ENCODE measurements at places on chromosomes 12 and 14.

- no peak for DNase-seq
Observed at GRCh38 chr12:38151991-38152700, 164.4 kb upstream of the ALG10B start.

DNA sequence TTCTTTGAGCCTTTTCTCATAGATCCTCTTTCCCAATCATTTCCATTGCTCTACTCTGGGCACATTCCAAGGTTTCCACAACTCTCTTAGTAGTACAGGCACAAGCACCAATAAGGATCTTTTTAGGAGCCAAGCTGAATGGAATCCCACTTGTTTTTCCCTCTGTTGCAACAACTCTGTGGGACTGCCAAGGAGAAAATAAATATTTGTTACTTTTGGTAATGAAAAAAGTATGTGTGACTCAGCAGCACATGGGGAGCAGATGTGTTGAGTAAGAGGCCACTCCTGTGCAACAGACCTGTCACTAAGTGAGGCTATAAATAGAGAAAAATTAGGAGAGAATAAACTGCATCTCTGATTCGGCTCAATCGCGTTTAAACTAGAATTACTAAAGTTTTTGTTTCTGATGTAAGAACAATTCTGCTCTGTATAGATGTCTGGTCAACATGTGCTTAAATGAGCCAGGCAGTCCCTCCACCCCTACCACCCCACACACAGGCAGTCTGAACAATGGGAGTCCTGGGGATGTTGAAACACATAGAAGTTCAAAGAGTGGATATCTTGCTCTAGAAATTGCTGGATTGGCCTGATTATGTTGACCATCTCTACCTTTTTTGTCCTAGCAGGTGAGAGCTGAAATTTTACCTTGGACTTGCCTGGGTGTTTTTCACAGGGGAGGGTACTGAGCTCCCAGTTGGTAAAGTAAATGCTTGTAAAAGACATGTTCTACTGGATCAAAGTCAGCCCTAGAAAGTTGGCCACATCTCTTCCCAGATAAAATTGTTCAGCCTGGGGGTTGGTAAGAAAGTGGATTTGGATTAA lies 244.3 kb upstream of the NOVA1 start:
- no peak for DNase-seq

GRCh38 chr12:122975790-122976647 lies 975 bp downstream of the OGFOD2 start:
- DNase-seq: no peak

GRCh38 chr14:72645706-72646105 lies 248.2 kb downstream of the DPF3 start:
- DNase-seq: no peak

DNA sequence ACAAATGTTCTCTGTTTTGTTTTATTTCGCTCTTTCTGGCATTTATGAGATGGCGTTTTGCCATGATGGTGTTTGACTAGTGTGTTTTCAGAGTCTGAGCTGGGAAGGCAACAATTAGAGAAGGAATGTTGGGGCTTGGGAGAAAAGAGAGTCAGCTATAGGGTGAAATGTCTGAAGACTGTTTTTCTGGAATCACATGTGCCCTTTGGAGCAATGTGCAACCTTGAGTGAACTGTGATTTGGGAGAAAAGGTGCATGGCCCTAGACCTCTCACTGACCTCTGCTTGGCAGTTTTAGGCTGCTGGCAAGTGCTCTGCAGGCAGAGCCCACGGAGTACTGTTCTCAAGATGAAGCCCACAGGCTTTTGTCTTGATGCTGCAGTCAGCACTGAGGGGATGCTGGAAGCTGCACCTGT lies 379.9 kb upstream of the PDE3A start:
- no peak for DNase-seq

GRCh38 chr14:95662376-95663186 lies 23.6 kb upstream of the TCL1B start:
- DNase-seq: peak; percentile 8

- DNase-seq: no peak
Observed at GRCh38 chr14:57833323-57833722, 32.6 kb downstream of the SLC35F4 start.

DNA sequence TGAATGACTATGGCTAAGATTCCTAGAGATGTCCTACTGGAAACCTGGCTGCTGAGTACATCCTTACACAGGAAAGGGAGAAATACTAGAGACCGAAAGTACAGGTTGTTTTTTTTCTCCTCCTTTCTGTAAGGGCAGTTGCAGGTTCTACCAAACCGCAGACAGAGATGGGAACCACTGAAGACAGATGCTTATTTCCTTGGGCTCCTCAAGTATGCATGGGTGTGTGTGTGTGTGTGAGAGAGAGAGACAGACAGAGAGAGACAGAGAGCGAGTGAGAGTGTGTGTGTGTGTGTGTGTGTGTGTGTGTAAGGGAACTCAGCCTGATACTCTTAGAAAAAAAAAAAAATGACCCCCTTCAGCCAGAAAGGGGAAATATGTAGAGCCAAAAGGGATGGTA lies 42.5 kb downstream of the MAP4K5 start:
- DNase-seq: no peak

GRCh38 chr12:26514364-26514763 lies 318.6 kb downstream of the ITPR2 start:
- DNase-seq: no peak

DNA sequence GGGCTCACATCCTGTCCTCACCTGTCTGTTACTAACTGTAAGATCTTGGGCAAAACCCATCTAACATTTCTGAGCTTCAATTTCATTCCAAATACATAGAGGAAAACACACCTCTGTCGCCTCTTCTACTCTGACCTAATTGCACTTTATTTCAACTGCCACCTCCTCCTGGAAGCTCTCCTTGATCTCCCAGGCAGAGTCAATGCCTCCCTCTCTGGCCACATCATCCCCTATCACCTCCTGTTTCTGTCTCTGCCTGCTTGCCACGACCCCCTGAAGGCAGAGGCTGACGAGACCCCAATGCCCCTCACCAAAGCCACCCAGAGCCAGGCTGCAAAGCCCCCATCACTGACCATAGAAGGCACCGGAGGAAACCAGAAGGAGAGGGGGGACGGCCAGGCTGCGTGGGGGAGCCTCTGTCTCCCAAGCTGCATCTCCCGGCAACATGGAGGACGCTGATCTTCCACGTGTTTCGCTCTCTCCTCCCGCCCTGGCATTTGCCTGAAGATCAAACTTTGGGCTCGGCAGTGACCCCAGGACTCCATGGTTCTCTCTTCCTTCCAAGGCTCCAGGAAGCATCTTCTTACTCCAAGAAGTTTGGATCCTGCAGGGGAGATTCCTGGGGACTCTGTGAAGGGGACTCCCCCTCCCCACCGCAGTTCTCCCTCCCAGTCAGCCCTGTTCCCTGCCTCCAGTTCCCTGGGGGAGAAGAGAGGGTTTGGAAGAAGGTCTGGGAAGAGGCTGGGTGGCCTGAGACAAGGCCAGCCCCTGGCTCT lies 50.1 kb upstream of the BCL11B start:
- no peak for DNase-seq

DNA sequence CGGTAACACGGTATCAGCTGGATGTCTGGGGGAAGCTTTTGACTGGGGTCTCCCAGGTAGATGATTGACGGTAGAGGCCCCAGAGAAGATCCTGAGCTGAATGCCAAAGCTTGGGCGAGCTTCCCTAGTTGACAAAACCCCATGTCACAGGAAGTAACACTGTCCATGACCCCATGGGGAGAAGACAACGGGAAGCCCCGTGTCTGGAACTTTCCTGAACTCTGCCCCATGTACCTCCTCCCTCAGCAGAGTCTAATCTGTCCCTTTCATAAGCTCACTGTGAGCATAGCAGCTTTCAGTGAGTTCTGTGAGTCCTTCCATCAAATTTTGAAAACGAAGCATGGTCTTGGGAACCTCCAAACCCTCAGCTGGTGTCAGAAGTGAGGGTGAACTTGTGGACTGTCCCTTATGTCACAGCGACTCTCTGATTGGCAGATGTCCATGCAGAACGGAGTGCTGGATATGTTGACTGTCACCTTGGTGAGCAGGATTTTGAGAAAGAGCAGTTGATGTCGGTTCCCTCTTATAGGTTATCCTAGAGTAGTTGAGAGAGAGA lies 29.7 kb upstream of the BEGAIN start:
- DNase-seq: peak; percentile 46

DNA sequence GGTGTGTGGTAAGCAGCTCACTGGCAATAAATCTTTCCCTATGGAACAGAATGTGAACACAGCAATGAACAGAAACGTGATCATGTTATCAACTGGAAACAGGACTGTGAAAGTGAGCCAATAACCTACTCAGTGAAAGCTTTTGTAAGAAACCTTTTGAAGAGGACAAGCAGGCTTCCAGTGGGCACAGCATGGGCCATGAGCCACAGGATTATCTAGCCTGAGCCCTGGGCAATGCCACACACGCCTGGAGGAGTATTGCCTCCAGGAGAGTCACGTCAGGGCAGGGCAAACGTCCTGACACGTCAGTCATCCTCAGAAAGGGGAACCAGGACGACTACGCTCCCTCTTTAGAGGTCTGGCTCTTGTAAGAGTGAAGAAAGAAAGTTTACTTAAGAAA lies 32.3 kb downstream of the NRDE2 start:
- DNase-seq: peak; percentile 86

GRCh38 chr12:12474471-12474928 lies 88.2 kb downstream of the DUSP16 start:
- DNase-seq: no peak

- DNase-seq: no peak
Observed at GRCh38 chr12:128660532-128661225, 163.1 kb downstream of the SLC15A4 start.

- no peak for DNase-seq
Observed at GRCh38 chr12:112645586-112645985, 146.0 kb upstream of the RPH3A start.

GRCh38 chr12:5168148-5168547 lies 124.5 kb downstream of the KCNA5 start:
- DNase-seq: no peak

DNA sequence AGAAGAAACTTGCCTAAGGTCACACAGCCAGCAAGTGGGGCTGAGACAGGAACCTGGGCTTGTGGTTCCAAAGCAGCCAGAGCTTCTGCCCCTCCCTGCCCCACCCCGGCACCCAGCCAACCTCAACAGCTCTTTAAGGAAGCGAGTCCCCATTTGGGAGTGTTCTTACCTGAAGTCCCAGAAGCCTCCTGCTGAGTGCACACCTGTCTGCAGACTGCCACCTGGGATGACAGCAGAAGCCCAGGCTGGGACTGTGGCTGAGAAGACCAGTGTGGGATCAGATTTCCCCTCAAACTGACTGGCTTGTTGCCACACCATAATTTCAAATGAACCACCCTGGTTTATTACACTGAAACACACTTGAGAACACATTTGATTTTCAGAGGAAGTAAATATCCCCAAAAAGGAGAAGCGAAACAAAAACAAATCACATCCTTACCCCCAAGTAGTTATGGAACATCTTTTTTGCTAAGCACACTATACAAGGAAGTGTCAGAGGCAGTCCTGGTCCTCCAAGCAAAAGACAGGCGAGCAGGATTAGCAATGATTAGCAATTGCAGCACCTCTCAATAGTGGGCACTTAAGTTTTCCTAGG lies 6.3 kb upstream of the RIN3 start:
- DNase-seq: peak; percentile 87

GRCh38 chr12:117966511-117966910 lies 2.3 kb downstream of the KSR2 start:
- no peak for DNase-seq

DNA sequence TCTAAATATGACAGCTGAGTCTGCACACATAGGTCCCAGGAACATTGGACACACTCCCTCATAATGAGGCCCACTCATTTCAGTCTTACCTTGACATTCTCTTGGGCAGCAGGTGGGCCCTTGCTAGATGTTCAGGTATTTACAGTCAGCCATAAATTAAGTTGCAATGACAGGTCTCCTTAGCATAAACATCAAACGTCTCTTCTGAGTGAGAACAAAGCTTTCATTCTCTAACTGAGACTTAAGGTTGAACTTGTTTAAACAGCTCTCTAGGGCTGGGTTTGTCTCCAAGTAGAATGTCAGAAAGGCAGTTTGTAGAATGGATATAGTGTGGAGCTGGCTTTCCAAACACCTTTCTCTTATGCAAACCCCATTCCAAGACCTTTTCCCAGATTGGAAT lies 10.3 kb downstream of the ACVR1B start:
- no peak for DNase-seq

DNA sequence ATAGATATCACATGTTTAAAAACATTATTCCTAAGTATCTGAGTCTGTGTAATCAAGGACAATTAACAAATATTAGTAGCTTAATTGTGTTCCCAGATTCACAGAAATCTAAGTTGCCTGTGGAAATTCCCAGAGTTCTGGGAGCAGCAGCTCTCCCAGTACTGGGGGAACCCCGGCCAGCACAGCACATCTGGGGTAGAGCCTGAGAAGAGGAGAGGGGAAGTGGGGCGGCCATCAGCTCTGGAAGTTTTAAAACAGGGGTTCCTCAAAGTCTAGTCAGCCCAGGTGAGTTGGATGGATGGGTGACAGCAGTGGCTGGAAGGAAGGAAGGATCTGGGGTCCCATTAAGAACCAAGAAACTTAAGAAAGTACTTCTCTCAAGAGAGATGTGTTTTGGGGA lies 24.6 kb downstream of the PRICKLE1 start:
- DNase-seq: no peak

GRCh38 chr12:64269161-64269560 lies 47.1 kb upstream of the KICS2 start:
- no peak for DNase-seq

DNA sequence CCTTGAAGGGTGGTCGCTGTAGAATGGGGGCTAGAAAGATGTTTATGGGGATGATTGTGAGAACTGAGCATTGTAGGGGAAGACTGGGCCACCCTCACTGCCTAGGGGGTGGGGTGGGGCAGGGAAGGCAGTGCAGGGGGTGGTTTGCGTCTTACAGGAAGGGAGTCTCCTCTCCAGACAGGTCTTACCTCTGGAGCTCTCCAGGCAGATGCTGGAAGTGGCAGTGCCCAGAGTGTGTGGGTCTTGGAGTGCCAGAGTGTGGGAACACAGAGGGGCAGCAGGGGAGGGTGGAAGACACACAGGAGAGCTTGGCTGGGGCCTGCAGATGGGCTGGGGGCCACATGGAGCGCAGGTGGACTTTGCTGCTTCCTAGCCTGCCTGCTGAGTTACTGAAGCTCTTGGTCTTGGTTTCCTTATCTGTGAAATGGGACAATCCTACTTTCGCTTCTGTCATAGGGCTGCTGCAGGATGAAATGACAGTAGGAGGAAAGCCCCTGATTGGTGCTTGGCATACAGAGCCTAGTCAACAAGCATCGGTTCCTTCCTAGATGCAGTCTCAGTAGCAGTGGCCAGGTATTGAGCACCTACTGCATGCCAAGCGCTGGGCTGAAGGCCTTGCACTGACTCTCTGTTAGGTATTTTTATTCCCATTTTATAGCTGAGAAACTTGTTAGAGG lies 118.3 kb downstream of the SLC25A47 start:
- DNase-seq: no peak

DNA sequence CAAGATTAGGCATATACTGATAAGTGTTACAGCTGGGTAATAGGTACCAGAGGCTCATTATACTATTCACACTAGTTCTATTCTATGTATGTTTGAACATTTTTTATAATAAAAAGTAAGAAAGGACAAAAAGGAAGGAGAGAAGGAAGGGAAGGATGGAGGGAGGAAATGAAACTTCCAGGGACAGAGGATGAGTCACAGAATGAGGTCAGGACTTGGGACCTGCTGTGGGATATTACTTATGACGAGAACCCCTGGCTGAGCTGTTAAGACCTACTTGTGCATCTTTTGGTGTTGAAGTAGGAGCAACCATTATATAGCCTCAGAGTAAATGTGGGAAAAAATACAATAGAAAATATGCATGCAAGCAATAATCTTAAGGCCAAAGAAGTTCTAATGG lies 16.7 kb upstream of the TMEM260 start:
- DNase-seq: no peak

- no peak for DNase-seq
Observed at GRCh38 chr14:74979442-74980397, 23.0 kb upstream of the EIF2B2 start.

GRCh38 chr14:98725676-98726075 lies 546.3 kb downstream of the BCL11B start:
- no peak for DNase-seq

Measured in suppressor macrophage treated with lipopolysaccharide for 4 hours (primary cell).